ENCODE measurements at places on chromosomes 6 and 20.
A peak's percentile ranks its signal among the peaks of the same experiment; 100 is the strongest.

DNA sequence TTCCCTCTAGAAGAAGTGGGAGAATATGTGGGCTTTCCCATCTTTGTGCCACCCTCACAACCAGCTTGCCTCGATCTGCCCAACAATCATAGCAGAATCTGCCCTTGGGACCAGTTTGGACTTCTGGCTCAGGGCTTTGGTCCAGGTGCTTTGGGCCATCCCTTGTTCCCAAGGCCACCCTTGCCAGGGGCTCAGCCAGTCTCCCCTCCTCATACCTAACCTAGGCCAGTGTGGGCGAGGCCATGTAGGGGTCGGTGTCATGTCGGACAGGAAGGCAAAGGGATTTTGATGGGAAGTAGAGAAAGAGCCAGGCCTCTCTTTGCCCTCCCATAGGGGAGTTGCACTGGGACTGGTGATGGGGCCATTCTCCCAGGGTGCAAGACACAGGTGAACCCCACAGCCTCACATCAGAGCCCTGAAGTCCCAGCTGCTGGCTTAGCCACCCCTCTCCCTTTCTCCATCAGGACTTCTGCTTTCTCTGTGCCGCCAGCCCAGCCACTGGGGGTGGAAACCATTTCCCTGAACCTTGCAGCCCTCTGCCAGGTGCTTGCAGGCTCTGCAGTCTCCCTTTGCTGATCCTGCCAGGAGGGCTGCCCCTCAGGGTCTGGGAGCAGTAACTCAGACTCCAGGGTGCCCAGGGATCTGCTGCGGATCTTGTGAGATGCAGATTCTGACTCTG is 60.7 kb downstream of the SLC24A3 start:
- no peak for DNase-seq

GRCh38 chr6:162441991-162442390 is 285.6 kb downstream of the PRKN start:
- no peak for DNase-seq

- DNase-seq, result no peak
Observed at GRCh38 chr6:33750244-33750991, 3.7 kb upstream of the IP6K3 start.

- no peak for DNase-seq
Observed at GRCh38 chr20:17848249-17849048, 120.1 kb downstream of the SNX5 start.

DNA sequence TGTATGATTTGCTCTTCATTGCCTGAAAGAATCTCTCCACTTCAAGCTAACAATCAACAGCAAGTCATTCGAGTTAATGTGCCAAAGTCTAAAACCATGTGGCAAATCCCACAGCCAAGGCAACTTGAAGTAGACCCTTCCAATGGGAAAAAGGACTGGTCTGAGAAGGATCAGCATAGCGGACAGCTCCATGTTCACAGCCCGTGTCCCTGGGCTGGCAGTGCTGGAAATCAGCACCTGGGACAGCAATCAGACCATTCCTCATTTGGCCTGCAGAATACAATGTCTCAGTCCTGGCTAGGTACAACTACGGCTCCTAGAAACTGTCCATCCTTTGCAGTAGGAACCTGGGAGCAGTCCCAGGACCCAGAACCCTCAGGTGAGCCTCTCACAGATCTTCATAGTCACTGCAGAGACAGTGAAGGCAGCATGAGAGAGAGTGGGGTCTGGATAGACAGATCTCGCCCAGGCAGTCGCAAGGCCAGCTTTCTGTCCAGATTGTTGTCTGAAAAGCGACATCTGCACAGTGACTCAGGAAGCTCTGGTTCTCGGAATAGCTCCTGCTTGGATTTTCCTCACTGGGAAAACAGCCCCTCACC is 1.1 kb downstream of the GJA10 start:
- no peak for DNase-seq

DNA sequence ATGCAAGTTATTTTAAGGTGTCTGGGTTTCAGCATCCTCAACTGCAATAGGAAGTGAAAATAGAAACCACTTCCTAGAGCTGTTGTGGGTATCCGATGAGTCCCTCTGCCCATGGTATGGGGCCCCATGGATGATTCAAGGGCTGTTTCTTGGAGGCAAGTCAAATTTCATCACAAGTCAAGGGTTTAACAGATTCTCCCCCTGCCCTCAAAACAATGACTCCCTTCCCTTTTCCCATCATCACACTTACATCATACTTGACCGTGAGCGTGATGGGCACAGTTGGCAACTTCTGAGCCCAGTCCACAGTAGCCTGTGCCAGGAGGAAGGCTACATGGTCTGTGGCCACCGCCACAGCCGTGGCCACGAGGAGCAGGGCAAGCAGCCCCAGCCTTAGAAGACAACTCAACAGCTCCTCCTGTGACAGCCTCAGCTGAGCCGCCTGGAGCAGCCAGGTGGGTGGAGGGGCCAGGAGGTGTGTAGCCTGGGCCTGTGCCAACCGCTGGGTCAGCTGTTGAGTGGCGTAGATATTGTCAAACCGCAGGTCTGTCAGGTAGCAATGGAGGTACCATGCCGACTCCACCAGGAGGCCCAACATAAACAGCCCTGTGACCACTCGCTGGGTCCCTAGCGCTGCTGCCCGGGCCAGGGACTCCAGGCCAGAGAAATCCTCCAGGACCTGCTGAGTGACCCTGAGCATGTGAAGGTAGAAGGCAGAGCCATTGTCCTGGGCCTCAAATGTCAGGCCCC is 5.2 kb downstream of the OCSTAMP start:
- DNase-seq, result peak; percentile 52

DNA sequence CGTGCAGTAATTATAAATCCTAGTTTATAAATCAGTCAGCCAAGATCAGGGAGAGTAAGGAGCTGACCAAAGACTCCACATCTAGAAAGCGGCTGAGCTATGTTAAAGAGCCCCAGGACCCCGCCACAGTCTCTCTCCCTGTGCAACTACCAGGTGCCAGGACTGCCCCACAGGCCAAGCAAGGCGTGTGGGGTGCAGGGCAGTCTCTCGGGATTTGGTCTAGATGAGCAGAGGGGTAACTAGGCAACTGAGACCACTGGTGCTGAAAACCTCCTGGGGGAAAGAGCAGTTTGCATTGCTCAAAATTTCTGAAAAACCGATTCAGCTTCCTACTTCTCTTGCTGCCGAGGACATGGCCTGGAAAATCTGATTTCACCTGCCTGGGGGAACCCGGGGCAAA is 10.4 kb downstream of the PMEPA1 start:
- no peak for DNase-seq

DNA sequence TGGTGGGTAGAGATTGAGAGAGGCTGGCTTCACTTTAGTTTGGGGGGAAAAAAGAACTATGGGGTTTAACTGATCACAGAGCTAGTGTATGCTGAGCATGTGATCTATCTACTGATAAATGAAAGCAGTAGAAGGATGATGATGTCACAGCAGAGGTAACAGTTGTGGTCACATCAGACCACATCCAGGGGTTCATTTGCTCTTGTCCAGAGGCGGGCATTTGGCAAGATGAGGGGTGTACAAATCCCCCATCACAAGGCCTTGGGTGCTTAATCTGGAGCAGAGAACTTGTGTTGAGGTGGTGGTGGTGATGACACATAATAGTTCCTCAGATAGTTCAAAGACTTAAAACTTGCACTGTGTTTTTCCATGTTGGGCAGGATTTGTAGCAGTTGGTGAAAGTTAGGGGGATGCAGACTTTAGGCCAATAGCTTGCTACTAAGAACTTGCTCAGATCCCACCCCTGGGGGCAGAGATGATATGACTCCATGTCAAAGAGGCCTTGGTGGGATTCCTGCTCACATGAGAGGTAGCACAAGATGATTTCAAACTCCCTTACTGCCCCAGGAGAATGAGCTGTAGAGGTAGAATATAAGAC is 63.4 kb downstream of the PRDM1 start:
- DNase-seq, result peak; percentile 28

DNA sequence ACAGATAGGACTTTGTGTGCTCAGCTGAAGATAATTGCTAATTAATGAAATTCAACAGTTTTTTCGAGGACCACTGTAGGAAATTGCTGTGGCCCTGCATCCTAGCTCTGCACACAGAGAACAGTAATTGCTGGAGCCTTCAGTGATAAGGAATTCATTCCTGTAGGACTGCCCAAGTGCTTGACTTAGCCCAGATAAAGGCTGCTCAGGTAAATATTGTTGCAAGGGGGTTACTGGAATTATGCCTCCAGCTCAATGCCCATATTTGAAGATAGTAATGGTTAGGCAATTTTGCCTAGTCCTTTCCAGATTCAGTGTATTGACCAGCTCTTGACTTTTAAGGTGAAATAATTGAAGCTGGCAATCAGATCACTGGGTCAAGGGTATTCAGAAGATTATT is 122.9 kb downstream of the SLC24A3 start:
- no peak for DNase-seq

- no peak for DNase-seq
Observed at GRCh38 chr6:136549300-136550044, 750 bp downstream of the MAP7 start.

DNA sequence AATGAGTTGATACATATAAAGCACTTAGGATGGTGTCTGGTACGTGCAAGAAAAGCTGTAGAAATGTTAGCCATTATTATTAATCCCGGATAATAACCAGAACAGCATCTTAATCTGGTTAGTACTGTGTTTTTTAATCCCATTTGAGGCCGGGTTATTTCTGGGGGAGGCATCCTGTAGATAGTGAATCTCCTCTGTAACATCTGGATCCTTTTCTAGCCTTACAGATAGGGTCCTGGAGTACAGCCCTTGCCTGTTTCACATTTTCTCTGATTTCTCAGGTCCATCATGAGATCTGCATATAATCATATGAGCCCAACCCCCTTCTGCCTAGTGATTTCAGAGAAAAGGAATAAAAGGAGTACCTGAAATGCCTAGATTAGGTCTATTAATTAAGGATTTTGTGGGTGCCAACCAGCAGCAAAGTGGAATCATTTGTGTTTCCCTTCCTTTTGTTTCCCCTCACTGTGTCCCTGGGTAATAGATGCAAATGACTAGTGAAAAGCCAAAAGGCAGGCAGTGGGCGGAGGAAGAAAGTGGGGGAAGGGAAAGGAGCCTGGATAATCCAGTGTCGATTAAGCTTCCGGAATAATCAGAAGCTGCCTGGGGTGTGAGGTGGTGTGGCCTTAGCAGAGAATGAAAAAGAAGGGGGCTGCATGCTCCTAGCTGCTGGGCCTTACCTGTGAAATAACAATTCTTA is 88.9 kb downstream of the SOBP start:
- no peak for DNase-seq

DNA sequence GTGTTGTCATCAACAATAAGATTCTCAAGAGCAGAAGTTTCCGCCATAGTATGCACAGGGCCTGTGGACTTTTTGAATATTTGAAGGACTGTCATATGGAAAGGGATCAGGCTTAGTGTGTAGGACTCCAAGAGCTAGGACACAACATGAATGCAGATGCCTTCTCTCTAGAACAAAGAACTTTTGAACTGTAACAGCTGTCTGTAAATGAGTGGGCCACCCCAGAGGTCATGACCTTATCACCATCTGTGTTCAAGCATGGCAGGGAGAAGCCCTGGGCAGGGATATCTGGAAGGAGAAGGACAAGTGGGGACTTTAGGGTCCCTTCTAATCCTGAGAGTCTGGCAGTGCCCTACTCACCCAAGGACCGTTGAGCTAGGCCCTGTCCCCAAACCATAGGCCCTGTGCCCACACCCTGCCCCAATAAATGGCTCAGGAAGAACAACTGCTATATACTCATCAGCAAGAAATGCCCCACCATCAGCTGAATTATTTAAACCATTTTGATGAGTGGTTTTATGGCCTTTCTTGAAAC is 70.6 kb downstream of the MTHFD1L start:
- DNase-seq, result no peak

- DNase-seq, result no peak
Observed at GRCh38 chr6:67248077-67248476, 1387.0 kb upstream of the ADGRB3 start.

GRCh38 chr6:40232698-40233097 is 298.4 kb upstream of the MOCS1 start:
- no peak for DNase-seq

GRCh38 chr20:10522328-10522727 is 87.2 kb downstream of the SLX4IP start:
- no peak for DNase-seq

- DNase-seq, result no peak
Observed at GRCh38 chr20:51366155-51366886, 176.2 kb downstream of the NFATC2 start.
